Naive thymus-derived CD4-positive, alpha-beta T cell (primary cell): ENCODE measurements at places on chromosomes 16 and 17. TPM values are rescaled to one million over a fixed set of nuclear protein-coding genes. Genes with fewer than 3 reads are reported as not detected.

- no peak overlapping the region for H3K4me3 ChIP-seq
- H3K27me3 ChIP-seq, result no peaks in the 10 kb centered on the region
- no peak for DNase-seq
- no peaks in the 10 kb centered on the region for H3K4me1 ChIP-seq
- H3K27ac ChIP-seq, result no peak overlapping the region
Observed at GRCh38 chr16:15915555-15916081, 27.2 kb upstream of the CEP20 start.

DNA sequence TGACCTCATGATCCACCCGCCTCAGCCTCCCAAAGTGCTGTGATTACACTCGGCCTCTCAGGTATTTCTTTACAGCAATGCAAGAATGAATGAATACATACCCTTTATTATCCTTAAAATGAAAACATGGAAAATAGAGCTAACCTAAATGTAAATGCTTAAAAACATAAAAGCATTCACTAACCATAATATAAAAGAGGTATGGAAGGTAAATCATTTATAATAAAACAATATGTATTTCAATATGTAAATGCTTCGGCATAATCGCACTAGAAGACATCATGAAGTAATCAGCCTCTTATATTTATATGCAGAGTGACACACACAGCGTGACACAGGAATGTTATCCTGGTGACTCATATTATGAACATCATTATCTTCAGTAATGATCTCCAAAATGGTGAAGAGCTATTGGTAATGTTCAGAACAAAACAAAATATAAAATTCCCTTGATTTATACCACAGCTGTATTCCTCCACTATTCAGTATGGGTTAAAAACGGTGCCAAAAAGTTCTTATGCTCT lies 53.9 kb downstream of the AIPL1 start:
- H3K27ac ChIP-seq, result no peak overlapping the region
- H3K4me1 ChIP-seq, result no peaks in the 10 kb centered on the region
- peaks cover 2% of the 10 kb centered on the region for H3K27me3 ChIP-seq
- H3K36me3 ChIP-seq, result no peaks in the 10 kb centered on the region
- DNase-seq, result no peak
- H3K4me3 ChIP-seq, result no peak overlapping the region

GRCh38 chr16:10069374-10069773 lies 112.9 kb downstream of the GRIN2A start:
- no peak for DNase-seq
- H3K27ac ChIP-seq, result no peak overlapping the region
- H3K27me3 ChIP-seq, result no peaks in the 10 kb centered on the region
- H3K4me3 ChIP-seq, result no peak overlapping the region
- H3K4me1 ChIP-seq, result no peaks in the 10 kb centered on the region

GRCh38 chr17:17491546-17491988 lies 4.6 kb downstream of the RASD1 start:
- no peaks in the 10 kb centered on the region for H3K27me3 ChIP-seq
- H3K4me3 ChIP-seq, result no peak overlapping the region
- no peak for DNase-seq
- H3K36me3 ChIP-seq, result peaks cover 29% of the 10 kb centered on the region
- peaks cover 5% of the 10 kb centered on the region for H3K4me1 ChIP-seq
- no peak overlapping the region for H3K27ac ChIP-seq

GRCh38 chr16:53737552-53737951 lies 33.6 kb downstream of the FTO start:
- no peak for DNase-seq
- H3K36me3 ChIP-seq, result no peaks in the 10 kb centered on the region
- no peaks in the 10 kb centered on the region for H3K4me1 ChIP-seq
- H3K27ac ChIP-seq, result no peak overlapping the region
- no peak overlapping the region for H3K4me3 ChIP-seq

GRCh38 chr16:20878682-20879147 lies 21.4 kb downstream of the DCUN1D3 start:
- peaks cover 13% of the 10 kb centered on the region for H3K4me1 ChIP-seq
- H3K27ac ChIP-seq, result no peak overlapping the region
- no peaks in the 10 kb centered on the region for H3K27me3 ChIP-seq
- H3K4me3 ChIP-seq, result no peak overlapping the region
- DNase-seq, result no peak

GRCh38 chr16:67999985-68000384 lies 701 bp upstream of the DPEP2 start:
- H3K4me1 ChIP-seq, result peaks cover 47% of the 10 kb centered on the region
- H3K36me3 ChIP-seq, result no peaks in the 10 kb centered on the region
- no peak for DNase-seq
- peak overlapping the region; percentile 75 for H3K4me3 ChIP-seq

GRCh38 chr16:81614171-81614570 lies 164.9 kb upstream of the PLCG2 start:
- H3K4me1 ChIP-seq, result peaks cover 22% of the 10 kb centered on the region
- H3K36me3 ChIP-seq, result no peaks in the 10 kb centered on the region
- DNase-seq, result no peak
- no peaks in the 10 kb centered on the region for H3K27me3 ChIP-seq
- no peak overlapping the region for H3K27ac ChIP-seq

The CA5A gene
- not detected for total RNA-seq

The RDM1 gene
- 6.9 and 7.2 TPM in 2 replicates for total RNA-seq

The HSD17B1 gene
- total RNA-seq, result 0.53 and 1.2 TPM in 2 replicates

The SULT1A1 gene
- total RNA-seq, result 8.1 and 9.2 TPM in 2 replicates
